ENCODE measurements at places on chromosomes 4 and X.

GRCh38 chr4:74157154-74157553 is 764 bp upstream of the MTHFD2L start:
- DNase-seq: no peak

DNA sequence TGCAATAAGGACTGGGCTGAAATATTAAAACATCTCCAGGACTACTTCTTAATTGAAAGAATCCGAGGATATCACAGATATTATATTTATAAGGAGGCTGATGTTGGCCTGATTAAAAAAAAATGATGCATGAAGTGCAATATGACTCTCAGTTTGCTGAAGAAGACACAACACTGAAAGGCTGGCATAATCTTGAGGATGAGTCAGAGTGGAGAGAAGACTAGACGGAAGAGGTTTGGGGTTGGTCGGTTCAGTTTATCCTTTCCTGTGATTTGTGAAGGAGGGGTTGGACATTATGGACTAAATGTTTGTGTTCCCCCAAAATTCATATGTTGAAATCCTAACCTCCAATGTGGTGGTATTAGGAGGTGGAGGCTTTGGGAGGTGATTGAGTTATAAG is 170.3 kb downstream of the CORIN start:
- no peak for DNase-seq

DNA sequence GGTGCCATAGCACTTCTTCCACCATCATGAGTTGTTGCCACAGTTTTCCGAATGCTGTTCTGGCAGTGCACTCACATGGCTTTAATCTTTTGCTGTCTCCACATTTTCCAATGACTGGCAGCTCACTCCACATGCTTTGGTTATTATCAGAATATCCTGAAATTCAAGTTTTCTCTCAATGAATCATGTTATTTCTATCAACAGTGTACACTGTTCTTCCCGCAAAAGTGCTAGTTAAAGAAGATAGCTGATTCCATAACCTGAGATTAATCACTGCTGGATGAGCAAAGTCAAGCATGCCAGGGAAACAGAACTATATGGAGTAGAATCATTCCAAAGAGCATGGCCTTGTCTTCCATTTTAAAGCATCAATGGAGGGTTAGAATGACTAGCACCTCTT is 14.6 kb upstream of the IL13RA2 start:
- DNase-seq: no peak

GRCh38 chr4:98474408-98474844 is 184.0 kb downstream of the TSPAN5 start:
- no peak for DNase-seq

- DNase-seq: no peak
Observed at GRCh38 chr4:20378181-20378580, 126.5 kb downstream of the SLIT2 start.

DNA sequence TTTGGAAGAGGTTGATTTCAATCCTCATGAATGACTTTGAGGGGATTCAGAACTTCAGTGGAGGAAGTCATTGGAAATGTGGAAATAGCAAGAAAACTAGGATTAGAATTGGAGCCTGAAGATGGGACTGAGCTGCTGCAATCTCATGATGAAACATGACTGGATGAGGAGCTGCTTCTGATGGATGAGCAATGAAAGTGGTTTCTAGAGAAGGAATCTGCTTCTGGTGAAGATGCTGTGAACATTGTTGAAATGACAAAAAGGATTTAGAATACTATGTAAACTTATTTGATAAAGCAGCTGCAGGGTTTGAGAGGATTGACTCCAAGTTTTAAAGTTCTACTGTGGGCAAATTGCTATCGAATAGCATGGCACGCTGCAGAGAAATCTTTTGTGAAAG is 27.1 kb downstream of the EVC start:
- no peak for DNase-seq

DNA sequence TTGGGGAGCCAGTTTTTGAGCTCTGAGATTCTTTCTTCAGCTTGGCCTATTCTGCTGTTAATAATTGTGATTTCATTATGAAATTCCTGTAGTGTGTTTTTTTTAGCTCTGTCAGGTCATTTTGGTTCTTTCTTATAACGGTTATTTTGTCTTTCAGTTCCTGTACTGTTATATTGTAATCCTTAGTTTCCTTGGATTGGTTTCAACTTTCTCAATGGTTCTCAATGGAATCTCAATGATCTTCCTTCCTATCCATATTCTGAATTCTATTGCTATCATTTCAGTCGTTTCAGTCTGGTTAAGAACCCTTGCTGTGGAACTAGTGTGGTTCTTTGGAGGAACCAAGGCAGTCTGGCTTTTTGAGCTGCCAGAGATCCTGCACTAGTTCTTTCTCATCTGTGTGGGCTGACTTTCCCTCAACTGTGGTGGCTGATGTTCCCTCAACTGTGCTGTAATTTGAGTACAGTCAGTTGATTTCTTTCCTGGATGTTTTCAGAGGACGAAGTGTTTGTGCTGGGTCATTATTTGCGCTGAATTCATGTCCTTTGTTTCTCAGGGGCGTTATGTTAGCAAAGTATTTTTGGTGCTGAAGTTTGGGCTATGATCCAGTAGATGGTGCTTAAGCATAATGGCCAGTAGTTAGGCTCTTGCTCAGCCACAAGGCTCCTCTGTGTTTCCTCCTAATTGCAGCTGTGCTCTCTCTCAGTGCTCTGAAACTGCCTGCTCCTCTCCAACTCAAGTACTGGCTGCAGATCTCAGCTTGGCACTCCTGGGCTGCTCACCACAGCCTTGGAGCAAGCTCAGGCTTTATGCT is 27.5 kb downstream of the ENPEP start:
- no peak for DNase-seq

GRCh38 chr4:35025152-35025834 is 1219.0 kb downstream of the ARAP2 start:
- no peak for DNase-seq

DNA sequence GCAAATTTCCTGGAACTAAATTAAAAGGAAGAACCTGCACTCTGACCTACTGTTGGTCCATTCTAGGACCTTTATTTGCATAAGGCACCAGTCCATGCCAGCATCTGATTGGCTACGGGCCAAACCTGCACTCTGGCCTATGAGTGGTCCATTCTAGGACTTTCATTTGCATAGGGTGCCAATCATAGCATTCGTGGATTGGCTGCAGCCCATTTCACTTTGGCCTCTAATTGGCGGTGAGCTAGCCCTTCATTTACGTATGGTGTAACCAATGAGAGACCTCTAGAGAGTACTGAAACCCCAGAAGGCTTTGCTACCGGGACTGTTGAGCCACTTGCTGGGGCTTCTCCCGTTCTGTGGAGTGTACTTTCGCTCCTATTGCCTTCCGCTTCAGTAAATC is 6.1 kb upstream of the RNF175 start:
- no peak for DNase-seq
